Coronary artery (tissue), 2 donors: ENCODE measurements at places on chromosomes 1 and 21.
A peak's percentile ranks its signal among the peaks of the same experiment; 100 is the strongest.

- no peak for DNase-seq
Measured at GRCh38 chr1:85952460-85952859, 204.1 kb downstream of the COL24A1 start.

DNA sequence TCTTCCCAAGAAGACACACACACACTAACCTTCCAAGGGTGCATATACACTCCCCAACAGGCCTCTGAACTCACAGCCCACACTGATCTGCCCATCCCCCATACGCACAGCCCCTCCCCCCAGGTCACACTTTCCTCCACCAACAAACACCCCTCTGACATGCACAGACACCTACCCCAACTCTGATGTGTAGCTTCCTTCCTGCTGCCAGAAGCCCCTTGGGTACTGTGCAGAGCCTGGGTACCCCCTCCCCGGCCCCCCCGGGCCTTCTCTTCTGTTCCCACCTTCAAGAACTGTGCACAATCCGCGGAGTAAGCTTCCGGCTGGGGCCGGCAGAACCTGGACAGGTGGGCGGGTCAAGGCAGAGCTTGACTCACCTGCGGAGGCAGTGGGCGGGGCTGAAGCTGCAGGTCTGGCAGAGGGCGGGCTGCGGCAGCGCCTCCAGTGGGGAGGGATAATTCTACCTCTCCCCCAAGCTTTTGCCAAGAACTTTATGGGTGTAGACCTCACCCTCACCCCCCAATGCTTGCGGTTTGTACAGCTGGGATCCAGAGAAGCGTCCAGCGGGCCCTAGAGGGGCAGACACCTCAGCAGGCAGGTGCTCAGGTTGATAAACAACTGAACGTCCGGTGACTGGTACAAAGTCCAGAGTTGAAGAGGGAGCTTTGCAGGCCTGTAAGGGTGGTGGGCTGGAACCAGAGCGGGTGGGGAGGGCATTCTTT is at the start of gene C1orf210:
C1orf210 (minus strand) TSS at position 313 of the 722 bp plus-strand sequence. CDS start 2,311 bp downstream, outside the sequence.
- DNase-seq = no peak

- no peak for DNase-seq
Measured at GRCh38 chr21:41926117-41926806, 27.6 kb downstream of the C2CD2 start.

DNA sequence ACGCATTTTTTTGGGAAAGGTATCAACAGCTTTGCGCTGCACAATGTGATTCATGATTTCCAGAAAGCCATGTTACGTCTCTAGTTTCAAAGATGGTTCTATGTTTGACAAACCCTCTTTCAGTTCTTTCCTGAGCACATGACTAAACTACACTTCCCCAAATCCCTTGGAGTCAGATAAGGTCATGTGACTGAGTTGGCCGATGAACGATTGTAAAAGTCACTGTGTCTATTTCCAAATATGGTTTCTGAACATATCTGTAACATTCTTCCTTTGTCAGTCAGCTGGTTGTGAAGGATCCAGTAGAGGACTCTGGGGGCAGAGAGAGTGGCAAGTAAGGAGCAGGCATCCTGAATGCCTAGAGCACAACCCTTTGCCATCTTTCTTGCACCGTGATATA is 35.4 kb downstream of the TMPRSS15 start:
- no peak for DNase-seq

DNA sequence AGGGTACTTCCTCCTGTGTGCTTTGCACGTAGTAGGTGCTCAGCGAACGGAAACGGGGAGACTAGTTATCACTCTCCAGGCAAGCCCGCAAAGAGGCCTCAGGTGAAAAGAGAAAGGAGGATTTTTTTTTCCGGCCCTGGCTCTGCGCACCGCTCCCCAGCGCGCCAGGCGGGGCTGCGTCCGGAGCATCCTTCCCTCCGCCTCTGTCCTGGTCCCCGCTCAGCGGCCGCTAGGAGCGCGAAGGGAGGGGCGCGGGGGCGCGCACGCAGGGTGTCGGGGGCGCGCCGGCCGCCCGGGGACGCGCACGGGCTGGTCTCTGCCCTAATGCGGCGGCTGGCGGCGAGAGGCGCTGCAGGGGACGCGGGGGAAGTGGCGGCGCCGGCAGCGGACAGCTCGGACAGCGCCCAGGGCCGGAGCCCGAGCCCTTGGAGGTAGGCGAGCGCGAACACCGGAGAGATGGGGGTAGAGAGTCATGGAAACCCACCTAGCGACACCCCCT is 42.3 kb upstream of the NFASC start:
- DNase-seq = peak; percentile 78

- no peak for DNase-seq
Measured at GRCh38 chr1:98461873-98462385, 199.6 kb upstream of the SNX7 start.

GRCh38 chr1:82090104-82090503 is 289.4 kb downstream of the ADGRL2 start:
- no peak for DNase-seq

- no peak for DNase-seq
Measured at GRCh38 chr1:218024211-218024720, 260.8 kb upstream of the RRP15 start.

DNA sequence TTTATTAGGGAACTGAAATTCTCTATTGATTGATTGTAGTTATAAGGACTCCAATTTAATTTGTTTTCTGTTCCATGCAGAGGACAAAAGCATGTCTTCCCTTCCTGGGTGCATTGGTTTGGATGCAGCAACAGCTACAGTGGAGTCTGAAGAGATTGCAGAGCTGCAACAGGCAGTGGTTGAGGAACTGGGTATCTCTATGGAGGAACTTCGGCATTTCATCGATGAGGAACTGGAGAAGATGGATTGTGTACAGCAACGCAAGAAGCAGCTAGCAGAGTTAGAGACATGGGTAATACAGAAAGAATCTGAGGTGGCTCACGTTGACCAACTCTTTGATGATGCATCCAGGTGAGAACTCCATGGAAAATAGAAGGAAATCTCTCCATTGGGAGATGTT is 1.5 kb downstream of the SETDB1 start:
- DNase-seq = no peak

GRCh38 chr1:16161717-16162116 is 5.8 kb upstream of the EPHA2 start:
- no peak for DNase-seq

DNA sequence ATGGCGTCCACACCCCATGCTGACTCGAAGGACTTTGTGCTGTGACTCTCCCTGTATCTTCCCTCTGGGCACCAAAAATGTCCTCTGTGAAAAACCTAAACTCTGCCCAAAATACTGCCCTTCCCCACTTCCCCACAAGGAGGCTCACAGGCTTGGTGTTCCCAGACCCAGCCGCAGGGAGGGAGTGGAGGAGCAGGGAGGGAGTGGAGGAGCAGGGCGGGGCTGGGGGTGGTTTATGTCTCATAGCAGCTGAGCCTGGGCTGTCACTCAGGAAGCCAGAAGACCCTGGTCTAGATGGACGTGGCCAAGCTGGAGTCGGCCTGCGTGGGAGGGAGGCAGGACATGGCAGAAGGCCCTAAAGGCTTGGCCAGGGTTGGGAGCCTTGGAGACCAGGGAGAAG is 461.7 kb downstream of the PTPRU start:
- DNase-seq = no peak

DNA sequence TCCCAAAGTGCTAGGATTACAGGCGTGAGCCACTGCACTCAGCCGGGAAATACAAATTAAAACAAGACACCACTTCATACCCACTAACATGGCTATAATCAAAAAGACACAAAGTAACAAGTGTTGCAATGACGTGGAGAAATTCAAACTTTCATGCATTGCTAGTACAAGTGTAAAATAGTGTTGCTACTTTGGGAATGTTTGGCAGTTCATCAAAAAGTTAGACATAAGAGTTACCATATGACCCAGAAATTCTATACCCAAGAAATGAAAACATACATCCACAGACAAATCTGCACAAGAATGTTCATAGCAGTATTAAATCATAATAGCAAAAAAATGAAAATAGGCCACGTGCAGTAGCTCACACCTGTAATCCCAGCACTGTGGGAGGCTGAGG is 16.4 kb downstream of the FOXJ3 start:
- no peak for DNase-seq

- no peak for DNase-seq
Measured at GRCh38 chr1:112878321-112878720, 77.7 kb downstream of the SLC16A1 start.

- no peak for DNase-seq
Measured at GRCh38 chr1:151689494-151689893, 27.1 kb downstream of the CELF3 start.

DNA sequence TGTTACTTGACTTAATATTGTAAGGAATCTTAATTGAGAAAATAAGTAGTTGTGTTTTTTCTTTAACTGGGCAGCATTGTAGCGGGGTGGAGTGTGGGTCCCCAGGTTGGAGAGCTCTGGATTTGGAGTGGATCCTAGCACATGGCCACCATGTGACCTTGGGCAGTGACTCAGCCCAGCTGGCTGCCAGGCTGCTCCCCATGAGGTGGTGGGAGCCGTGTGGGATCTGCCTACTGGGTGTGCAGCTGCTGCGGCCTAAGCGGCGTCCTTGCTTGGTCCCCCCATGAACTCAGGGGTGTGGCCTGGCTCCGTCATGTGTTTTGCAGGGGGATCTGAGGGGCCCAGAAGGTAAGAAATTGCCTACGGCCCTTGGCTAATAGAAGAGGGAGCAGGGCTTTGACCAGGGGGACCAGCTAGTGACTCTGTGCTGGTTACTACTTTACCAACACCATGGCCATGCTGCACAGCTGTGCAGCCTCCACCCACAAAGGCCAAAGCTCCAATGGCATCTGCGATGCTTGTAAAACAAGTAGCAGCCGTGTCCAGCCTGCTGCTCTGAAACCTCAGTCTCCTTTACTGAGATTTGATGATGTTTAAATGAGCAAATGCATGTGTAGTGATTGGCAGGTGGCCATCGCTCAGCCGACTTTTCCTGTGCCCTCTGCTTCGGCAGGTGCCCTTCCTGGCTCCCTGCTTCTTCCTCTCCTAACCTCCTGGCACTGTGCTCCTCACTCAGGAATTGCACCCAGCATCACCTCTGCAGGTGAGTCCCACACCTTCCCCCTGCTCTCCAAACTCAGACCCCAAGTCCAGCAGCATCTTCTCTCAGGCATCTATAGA is 68.3 kb downstream of the ADARB1 start:
- peak; percentile 72 for DNase-seq

DNA sequence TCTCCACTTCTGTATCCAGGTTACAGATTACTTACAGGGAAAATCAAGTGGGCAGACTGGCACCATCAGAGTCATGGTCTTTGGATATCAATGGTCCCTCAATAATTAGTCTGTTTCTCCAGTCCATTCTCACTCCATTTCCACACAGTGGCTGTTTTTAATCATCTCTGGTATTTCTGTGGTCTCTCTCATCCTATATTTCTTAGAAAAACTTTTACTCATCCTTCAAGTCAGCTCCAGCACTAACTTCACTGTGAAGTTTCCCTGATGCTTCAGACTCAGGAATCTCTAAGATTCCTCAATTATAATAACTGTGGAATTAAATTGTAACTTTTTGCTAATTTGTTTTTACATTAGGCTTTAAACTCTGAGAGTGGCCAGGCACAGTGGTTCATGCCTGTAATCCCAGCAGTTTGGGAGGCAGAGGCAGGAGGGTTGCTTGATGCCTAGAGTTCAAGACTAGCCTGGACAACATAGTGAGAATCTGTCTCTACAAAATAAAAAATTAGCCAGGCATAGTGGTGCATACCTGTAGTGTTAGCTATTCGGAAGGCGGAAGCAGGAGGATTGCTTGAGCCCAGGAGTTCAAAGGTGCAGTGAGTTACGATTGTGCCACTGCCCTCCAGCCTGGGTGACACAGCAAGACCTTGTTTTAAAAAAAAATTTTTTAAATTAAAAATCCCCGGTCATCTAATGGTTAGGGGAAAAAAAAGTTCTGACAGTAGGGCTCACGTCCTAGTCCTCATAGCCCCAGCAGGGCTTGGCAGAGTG is 10.6 kb downstream of the CD160 start:
- no peak for DNase-seq

DNA sequence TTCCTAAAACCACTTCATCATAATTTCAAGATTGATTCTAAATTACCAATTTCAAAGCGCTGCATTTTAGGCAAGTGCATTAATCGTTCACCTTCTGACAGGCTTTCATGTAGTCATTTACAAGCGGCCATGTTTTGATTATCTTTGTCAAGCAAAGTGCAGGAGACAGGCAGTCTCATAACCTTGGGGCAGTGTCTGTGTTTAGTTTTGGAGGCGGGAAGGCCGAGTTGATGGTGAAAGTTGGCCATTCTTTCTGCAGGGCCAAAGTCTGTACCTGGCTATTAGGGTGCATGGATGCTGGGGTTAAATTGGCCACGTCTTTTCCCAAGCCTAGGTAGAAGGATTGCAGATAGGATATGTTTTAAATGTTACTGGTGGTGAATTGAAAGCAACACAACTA is 2.9 kb downstream of the AGPAT3 start:
- no peak for DNase-seq

DNA sequence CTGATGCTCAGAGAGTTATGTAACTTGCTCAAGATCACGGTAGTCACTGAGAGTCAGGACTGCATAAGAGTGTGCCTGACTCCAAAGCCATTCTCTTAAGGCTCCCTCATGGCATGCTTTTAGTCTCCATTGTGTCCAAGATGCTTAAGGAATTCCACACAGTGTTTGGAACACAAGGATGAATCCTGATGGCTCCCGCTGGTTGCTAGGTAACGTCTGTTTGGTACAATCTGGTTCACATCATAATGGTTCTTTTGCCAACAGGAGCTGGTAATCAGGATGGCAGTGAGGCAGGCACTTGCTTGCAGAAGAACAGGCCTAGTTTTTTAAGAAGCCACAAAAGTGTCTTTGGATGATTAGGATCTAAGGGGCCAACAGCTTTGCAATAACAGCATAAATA is 436.5 kb upstream of the DAB1 start:
- no peak for DNase-seq

DNA sequence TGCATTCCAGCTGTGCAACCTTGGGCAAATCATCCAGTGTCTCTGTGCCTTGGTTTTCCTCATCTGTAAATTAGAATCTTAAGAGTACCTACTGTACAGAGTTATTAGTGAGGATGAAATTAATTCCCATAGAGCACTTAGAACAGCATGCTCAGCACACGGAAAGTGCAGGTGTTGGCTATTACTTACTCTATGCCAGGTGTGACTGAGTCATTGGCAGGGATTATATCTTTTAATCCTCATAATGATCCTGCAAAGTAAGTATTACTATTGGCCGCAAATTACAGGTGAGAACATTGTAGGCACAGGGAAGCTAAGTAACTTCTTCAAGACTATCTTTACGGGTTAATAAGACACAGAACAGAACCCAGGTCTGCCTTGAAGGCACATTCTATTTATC is 6.3 kb upstream of the UBE2U start:
- no peak for DNase-seq

DNA sequence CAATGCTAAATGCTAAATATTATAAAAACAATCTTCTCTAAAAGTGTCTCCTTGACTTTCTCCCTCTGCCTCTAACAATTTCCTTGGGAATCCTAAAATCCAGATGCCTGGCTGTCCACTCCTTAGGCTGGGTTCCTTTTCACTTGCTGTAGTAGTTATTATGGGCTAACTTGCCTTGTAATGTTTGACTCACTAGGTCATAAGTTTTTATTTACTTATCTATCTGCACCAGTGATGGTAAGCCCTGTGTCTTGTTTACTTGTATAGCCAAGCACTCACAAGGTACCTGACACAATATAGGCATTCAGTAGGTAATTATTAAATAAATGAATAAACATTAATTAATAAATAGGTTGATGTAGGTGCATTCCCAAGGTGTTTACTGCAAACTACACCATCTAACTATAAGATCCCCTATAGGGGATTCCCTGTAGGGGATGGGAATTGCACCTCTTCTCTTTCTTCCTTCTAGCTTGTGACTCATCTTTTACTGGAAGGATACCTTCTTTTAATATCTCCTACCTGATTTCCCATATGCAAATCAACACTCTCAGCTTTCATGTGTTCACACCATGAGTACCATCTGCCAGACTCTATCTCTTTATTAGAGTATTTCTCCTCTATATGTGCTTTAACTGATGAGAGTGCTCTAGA is 14.7 kb upstream of the CHIA start:
- DNase-seq = no peak

GRCh38 chr1:203058676-203058935 is 27.2 kb downstream of the MYOG start:
- DNase-seq = no peak
